ENCODE measurements at places on chromosomes 4 and X.
A peak's percentile ranks its signal among the peaks of the same experiment; 100 is the strongest.

DNA sequence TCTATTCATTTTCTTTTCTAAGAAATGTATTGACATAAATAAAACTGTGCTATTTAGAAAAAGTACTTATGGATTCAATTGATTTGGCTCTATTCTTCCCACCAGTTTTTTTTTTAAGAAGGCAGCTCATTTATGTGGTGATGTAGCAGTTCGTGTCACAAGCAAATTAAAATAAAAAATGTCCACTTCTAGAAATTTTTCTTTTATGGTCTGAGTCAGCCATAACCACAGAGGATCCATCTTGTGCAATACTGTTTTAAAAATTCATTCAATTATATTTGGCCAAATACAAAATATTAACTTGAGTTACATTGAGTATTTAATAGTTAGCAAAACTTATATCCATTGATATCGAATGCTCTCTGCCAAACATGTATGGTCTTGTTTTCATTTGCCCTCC lies 207.9 kb upstream of the FAT1 start:
- peak; percentile 63 for DNase-seq

- DNase-seq = no peak
Measured at GRCh38 chr4:189974056-189974455, 33.4 kb downstream of the FRG1 start.

DNA sequence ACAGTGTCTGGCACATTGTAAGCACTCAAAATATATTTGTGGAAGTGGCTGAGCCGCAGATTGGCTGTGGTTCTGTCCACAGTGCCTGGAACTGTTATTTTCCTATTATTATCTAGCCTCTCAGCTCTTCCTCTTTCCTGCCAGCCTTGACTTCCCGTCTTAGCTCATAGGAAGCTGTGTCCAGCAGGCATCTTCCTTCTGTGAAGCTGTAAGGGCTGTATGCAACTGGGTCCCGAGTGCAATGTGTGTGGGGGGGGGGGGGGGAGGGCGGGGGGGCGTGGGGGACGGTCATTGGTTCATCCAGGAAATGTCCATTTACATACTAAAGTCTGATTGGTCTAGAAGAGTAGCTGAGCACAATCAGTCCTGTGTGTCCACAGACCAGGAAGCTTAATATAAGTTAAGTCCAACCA lies 210.7 kb downstream of the PDGFRA start:
- DNase-seq = peak; percentile 96

DNA sequence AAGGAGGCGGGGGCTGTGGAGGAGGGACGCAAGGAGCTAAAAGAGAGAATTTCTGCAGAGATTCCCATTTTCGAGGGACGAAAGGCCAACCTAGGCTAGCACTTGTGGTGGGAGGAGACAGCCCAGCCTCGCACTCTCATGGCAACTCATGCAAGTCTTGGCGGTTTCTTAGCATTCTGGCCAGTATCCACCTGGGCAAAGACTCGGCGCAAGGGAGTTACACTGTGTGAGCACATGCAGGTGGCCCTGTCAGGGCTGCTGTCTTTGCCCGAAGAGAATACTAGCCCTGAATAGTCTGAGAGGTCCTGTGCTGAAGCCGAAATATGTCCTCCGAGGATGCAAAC lies 15.5 kb downstream of the MCF2 start:
- DNase-seq = no peak

DNA sequence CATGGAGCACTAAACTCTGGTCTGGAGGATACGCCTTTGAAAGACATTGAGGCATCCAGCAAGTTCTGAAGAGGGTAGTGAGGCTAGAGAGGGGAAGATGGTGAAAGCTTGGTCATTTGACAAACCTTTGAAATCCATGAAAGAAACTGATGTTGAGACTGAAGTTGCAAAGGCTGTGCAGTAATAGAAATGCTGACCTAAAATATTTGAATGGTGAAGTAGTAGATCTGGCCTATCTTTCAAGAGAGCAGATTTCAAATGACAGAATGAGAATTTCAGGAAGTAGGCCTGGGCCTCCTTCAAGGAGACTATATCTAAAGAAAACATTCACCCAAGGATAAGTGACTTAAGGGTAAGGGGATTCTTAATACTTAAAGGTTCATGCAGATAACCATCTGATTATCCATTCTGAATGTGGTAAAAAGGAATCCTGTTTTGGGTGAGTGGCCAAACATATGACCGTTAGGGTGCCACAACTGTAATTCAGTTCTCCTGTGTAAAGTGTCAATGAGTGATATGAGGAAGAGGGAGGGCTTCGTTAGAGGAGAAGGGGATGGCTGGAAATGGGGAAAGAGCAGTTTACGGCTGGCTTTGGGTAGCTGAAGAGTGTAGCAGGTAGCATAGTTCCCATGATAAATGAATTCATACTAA lies 62.2 kb downstream of the AMELX start:
- DNase-seq = no peak

GRCh38 chr4:166481055-166481454 lies 608.0 kb downstream of the TLL1 start:
- no peak for DNase-seq

GRCh38 chr4:85777908-85778631 lies 303.1 kb downstream of the ARHGAP24 start:
- peak; percentile 9 for DNase-seq

GRCh38 chr4:98746936-98747335 lies 88.5 kb upstream of the TSPAN5 start:
- no peak for DNase-seq

DNA sequence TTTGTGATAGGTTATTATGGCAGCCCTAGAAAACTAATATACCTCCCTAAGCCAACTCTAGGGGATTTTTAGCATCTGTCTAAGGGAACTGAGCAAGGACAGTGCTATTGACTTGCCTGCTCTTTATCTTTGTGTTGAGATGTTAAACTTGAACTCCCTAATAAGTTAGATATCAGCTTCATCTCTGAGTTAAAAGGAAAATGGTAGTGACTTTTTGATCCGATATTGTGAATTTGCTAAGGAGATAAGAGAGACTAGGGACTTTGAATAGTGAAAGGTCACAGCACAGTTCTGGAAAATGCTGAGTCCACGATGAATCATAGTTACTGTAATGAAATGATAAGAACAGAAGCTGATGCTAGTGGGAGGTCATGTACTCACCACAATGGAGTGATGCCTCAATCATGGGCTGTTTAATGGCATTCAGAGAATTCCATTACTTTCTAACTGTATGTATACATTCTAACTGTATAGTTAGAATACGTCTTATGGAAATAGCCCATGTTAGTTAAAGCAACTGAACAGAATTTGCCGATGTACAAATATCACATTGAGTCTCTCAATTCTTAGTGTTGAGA lies 147.2 kb downstream of the GLRA3 start:
- DNase-seq = no peak

DNA sequence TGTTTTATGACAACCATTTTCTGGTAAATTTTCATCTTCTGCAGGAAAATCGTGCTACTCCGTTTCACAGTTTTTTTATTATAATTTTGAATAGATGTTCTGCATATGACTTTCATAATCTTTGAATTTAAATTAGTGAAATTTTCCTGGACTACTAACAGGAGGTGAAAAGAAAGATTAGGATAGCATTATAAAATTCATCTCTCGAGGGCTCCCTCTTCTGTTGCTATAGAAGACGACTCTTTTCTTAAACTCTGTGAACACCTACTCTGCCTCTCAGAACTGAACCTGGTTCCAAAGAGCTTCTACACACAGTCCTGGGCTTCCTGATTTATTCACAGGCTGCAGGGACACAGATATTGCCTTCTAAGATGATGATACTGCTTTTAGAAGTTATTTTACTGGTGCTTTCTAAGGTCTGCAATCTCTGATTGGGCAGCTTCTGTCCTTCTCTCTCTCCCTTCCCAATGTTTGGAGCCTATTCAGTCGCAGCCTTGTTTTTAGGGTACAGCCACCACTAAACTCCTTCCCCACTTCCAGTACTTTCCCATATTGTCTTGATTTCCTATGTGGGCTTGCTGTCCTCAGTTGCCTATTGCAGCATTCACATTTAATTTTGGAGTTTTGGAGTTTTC lies 10.1 kb upstream of the SAP30 start:
- DNase-seq = no peak

GRCh38 chr4:182492423-182492822 lies 249.2 kb downstream of the TENM3 start:
- peak; percentile 79 for DNase-seq

DNA sequence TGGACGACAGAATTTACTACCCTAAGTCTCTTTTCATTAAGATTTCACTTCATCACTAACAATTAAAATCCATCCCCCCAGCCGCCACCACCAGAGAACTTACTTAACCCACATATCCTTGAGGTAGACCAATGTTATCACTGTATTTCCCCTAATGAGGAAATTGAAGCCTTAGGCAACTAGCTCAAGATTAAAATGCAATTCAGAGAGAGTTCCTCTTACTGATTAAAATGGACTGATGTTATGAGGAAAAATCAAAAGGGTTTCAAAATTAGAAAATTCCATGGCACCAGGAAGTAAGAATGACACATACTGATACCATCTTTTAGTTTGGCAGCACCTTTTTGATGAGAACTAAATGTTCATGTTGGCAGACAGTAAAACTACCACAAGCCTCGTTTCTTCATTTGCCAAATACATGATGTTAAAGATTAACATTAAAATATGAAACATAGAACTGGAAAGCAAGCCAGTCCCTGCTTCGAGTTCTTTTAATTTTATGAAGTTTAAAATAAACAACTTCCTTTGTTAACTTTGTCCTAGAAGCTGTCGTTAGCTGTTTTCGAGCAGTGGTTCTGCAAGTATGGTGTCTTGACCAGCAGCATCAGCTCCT lies 69.3 kb upstream of the CCDC160 start:
- no peak for DNase-seq

DNA sequence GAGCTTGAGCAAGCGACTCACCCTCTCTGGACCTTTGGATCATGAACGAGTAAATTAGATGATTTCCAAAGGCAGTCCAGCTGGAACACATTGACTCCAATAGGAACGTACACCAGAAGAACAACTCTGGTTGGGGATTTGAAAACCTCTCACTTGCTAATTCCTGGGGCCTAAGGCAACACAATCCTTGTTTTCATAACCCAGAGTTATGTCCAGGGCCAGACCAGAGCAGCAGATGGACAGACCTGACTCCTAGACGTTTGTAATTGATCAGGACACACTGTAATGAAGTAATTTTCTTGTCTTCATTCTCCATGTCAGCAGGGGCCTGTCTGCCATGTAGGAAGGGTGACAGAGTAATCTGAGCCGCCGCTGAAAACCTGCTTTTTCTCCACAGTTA lies 283.9 kb downstream of the IDS start:
- no peak for DNase-seq

DNA sequence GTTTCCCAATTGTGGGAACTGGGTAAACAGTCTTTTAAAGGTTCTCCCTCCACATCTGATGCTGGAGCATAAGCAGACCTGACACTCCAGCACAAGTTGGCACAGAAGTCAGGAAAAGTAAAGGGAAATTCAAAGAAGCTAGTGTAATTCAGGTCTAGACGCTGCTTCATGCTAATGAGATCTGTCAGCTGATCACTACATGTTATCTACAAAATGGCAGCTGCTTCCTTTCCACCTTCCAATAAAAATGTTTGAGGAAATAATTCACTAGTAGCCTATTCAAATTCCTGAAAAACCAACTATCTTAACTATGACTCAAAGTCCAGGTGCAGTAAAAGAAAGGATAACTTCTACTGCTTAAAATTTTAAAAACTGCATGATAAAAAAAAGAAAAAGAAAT lies 29.3 kb downstream of the DCAF8L2 start:
- DNase-seq = no peak

- DNase-seq = no peak
Measured at GRCh38 chr4:147096667-147097604, 151.3 kb upstream of the TTC29 start.

DNA sequence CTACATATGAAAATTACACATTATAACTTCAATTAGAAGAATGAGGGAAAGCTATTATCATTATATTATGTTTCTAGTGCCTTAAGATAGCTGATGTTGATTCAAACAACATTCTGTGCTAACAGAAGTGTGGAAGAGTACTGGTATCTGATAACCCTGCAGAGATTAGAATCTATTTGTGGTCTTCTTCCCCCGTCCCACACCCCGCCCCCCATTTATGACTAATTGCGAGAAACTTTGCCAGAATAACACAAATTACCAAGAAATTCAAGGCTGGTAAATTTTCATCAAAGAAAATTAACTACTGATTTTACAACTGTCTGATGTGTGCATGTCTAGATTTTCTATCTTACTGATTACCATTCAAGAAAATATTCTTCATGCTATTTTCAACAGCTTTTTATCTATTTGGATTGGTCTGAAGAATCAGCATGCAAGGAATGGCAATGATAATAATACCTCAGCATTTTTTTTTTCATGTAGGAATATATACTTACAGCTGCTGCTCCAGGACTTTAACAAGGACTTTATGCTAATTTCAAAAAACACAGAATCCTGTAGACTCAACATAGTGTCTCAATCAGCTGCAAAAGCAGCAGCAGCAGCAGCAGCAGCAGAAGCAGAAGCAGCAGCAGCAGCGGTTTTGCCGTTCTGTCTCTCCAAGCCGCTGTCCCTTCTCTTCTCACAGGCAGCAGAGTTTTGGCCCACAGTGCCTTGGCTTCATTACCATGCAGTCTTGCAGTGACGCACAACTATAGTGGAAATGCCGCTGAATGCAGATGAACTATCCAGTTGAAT lies 126.7 kb downstream of the FRYL start:
- peak; percentile 30 for DNase-seq

DNA sequence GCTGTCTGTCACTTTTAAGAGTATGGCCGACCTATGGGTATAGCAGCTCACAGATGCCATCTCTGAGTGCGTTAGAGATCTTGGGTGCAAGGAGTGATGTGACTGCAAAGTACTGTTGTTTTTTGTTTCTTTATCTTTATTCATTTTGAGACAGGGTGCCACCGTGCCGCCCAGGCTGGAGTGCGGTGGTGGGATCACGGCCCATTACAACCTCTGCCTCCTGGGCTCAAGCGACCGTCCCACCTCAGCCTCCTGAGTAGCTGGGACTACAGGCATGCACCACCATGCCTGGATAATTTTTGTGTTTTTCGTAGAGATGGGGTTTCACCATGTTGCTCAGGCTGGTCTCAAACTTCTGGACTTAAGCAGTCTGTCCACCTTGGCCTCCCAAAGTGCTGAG lies 71.4 kb downstream of the CCKAR start:
- no peak for DNase-seq

GRCh38 chrX:55490974-55491373 lies 1.3 kb upstream of the USP51 start:
- DNase-seq = no peak

DNA sequence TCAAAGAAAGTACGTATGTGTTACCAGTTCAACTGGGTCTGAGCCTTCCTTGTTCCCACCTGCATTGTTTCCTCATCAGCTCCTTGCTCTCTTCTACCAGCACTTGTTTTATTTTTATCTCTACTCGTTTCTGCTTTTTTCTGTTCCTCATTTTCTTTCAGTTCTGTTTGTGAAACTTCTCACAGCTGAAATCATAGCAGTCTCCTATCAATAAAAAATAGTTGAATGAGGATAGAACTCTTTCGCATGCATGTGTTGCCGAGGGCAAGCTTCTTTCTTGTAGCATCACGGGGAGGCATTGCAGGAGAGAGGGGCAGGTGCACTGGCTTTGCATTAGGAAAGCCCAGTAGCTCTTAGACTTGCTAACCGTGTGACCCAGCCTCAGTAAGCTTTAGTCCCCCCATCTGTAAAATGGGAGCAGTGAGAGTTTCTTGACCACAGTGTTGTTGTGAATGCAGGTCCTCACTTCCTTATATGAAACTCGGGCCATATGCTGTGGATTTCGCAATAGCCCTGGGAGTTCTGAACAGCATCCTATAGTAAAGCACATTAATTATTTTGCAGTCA lies 24.7 kb downstream of the OFD1 start:
- peak; percentile 91 for DNase-seq

Measured in MV-4-11 (cell line).